ENCODE measurements at places on chromosomes 4 and X.

- no peak for DNase-seq
Measured at GRCh38 chrX:153725039-153725831, 579 bp downstream of the ABCD1 start.

- no peak for DNase-seq
Measured at GRCh38 chr4:173748353-173748752, 218.3 kb upstream of the HAND2 start.

DNA sequence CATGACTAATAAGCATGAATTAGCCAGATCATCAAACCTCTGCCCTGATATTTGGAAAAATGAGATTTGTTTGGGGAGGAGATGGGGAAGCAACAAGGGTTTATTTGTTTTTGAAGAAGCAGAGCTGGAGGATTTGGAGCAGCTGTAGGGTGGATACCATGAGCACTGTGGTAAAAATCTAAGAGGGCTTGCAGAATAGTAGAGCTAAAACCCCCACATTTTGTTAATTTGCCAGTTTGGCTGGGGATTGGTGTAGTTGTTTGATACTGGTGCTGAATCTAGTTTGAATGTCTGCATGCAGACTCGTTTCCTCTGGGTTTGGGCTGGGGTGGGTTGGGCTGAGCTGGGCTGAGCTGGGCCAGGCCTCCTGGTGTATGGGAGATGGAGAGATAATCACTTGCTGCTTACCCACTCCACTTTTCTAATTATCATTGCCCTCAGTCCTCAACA lies 43.7 kb downstream of the SMAD1 start:
- DNase-seq, result no peak

- no peak for DNase-seq
Measured at GRCh38 chrX:135170468-135170867, 730 bp downstream of the CT55 start.

- DNase-seq, result no peak
Measured at GRCh38 chrX:150842198-150842685, 56.2 kb downstream of the CD99L2 start.

- DNase-seq, result no peak
Measured at GRCh38 chrX:152819732-152820131, 10.8 kb downstream of the CETN2 start.

DNA sequence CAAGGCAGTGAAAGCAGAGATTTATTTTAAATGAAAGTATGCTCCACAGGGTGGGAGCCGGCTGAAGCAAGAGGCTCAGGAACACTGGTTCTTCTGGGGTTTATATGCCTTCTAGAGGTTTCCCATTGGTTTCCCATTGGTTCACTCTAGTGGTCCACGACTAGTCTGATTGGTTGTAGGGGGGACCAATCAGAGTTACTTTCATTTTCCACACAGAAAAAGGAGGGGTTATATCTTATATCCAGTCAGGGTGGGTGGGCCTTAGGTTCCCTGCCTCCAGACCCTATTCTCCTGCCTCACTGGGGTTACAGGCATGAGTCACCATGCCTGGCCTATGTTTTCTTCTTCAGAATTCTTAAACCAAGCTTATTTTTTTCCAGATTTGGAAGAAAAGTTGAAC lies 101.6 kb downstream of the KLHL8 start:
- DNase-seq, result no peak

DNA sequence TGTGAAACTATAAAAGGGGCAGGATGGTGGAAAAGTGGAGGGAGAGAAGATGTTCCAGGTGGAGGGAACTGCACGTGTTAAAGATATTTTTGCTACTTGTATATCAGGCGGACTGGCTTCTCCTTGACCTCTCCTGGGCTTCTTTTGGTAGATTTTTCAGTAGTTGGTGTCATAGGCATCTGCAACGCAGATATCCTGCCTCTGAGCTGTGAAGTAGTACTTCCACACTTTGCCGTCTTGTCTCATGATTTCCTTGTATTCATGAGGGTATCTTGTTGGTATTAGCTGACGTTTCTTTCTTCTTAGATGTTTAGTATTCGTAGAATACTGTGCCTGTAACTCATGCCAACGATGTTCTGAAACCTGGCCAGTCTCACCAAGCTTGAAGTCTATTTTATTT lies 81.0 kb downstream of the WWC2 start:
- DNase-seq, result no peak

DNA sequence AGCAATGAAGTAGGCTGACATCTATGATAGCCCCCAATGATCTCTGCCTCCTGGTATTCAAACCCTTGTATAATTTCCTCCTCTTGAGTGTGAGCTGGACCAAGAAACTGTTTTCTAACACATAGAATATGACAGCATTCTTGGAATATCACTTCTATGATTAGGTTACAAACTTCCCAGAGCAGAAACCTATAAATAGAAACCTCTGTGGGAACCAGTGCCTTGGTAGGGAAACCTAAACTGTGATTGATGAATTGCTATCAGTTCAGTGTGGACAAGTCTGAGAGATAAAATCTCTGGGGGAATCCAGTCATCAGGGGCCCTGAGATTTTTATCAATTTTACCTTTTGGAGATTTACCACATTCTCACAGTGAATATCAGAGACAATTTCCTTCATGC lies 756.5 kb upstream of the AGA start:
- DNase-seq, result no peak

DNA sequence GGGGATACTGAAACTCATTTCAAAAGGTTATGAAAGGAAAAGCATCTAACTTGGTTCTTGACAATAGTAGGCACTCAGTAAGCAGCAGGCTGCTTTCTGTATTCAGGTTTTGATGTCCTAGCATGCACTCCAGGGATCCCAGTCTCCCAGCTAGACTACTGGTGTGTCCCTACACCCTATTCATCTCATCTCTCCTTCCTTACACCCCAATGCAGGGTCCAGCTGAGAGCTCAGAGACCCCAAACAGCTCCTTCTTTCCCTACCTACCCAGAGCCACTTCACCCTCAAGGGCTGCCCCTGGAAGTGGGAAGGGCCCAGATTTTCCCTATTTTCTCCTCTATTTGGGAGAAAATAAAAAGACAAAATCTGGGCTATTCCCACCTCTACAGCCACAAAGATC lies 1.6 kb upstream of the EFNB1 start:
- DNase-seq, result no peak

DNA sequence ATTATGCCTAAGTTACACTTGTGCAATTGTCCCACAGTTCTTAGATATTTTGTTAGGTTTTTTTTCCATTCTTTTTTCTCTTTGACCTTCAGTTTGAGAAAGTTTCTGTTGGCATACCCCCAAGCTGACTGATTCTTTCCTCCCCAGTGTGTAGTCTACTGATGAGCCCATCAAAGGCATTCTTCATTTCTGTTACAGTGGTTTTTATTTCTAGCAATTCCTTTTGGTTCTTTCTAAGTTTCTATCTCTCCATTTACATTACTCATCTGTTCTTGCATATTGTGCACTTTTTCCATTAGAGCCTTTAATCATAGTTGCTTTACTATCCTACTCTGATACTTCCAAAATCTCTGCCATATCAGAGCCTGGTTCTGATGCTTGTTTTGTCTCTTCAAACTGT lies 31.9 kb downstream of the CASP6 start:
- no peak for DNase-seq

- no peak for DNase-seq
Measured at GRCh38 chrX:5683996-5684395, 544.7 kb downstream of the NLGN4X start.

- no peak for DNase-seq
Measured at GRCh38 chr4:28225050-28225449, 1364.4 kb downstream of the STIM2 start.

- no peak for DNase-seq
Measured at GRCh38 chr4:105996845-105997244, 101.6 kb downstream of the NPNT start.
